Metanephros (tissue), 2 donors: ENCODE measurements at places on chromosomes 2 and 18. TPM values are rescaled to one million over a fixed set of nuclear protein-coding genes. Genes with fewer than 3 reads are reported as not detected.

The SCYGR4 gene
- total RNA-seq, result not detected

The AFF3 gene
- total RNA-seq, result 52.7 TPM

The CHAC2 gene
- 3.4 TPM for total RNA-seq

The ALPP gene
- total RNA-seq, result not detected

The KCNG3 gene
- total RNA-seq, result 4.8 TPM

The DSG2 gene
- 34.3 TPM for total RNA-seq

The IL1R1 gene
- total RNA-seq, result 18.5 TPM
